Brain microvascular endothelial cell (primary cell): ENCODE measurements at places on chromosomes 12 and 14.

GRCh38 chr12:116849216-116849615 is 32.0 kb downstream of the HRK start:
- DNase-seq = no peak

DNA sequence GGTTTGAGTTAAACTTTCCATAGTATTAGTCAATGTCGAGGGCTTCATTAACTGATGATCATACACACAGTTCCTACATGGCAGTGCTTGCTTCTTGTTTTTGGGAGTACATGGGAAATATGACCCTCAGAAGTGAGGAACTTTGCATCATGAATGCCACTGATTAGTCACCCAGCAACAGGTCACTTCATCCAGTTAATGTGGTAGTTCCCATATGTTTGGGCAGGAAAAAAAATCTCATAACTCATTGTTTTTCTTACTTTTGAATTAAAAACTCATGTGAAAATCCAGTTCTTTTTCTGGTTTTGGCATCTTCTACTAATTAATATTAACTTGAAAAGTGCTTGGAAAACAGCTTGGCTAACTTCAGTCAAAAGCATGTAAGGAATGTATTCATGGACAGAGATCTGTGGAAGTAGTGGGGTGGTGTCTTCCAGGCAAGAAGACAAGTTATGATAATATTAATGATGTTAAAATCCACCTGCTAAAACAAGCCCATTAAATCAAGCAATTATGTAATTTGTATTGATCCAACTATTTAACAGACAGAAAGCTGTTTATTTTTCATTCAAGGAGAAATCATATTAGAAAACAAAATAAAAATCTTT is 309.1 kb upstream of the NAV3 start:
- peak; percentile 9 for DNase-seq

- DNase-seq = no peak
Observed at GRCh38 chr12:49800421-49801140, 27.6 kb downstream of the NCKAP5L start.

GRCh38 chr12:86698641-86698980 is 442.4 kb upstream of the MGAT4C start:
- peak; percentile 57 for DNase-seq

- DNase-seq = no peak
Observed at GRCh38 chr14:50736932-50737419, 68.9 kb upstream of the SAV1 start.

- DNase-seq = peak; percentile 61
Observed at GRCh38 chr12:110641521-110641920, 27.6 kb downstream of the TCTN1 start.
